Eye (tissue), 1 donor: ENCODE measurements at places on chromosomes 6 and 20.

GRCh38 chr6:83006270-83006905 is 59.3 kb downstream of the UBE3D start:
- no peak for DNase-seq

- DNase-seq, result no peak
Measured at GRCh38 chr6:90790058-90790457, 203.2 kb upstream of the MAP3K7 start.

GRCh38 chr20:43941476-43942200 is 27.0 kb downstream of the TOX2 start:
- no peak for DNase-seq

DNA sequence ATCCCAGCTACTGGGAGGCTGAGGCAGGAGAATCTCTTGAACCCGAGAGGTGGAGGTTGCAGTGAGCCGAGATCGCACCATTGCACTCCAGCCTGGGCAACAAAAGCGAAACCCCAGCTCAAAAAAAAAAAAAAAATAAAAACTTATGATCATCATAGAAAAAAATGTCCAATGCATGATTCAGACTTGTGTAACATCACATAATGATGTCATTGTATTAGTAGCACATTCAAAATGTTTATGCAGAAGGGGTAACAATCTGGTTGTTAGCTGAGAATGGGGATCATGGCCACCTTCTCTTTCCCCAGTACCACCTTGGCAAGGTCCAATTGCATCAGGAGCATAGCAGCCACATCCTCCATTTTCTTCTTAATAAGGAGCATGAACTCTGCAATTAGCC is 137.6 kb upstream of the MARCKS start:
- DNase-seq, result no peak

DNA sequence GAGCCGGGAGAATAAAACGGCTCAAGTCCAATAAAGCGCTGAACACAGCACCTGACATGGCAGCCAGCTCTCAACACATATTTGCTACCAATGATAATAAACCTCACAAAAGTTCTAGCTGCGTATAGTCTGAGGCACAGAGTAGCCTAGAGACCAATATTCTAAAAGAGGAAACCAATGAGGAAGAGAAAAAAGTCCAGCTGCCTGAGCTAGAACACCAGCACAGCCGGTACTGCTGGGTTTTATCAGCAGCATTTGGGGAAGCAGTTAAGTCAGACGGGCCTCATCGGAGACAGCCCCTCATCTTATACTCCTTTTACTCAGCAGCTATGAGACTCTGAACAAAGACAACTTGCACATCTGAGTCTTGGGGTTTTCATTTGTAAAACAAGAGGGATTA is 2.4 kb upstream of the RTF2 start:
- no peak for DNase-seq
